NCI-H1417 treated with DMSO at 0.1 percent for 48 hours (cell line): ENCODE measurements at places on chromosomes 3 and 15.

GRCh38 chr3:191137708-191138107, 61.3 kb upstream of the OSTN start:
- no peak for DNase-seq

GRCh38 chr3:12180218-12180617, 21.5 kb upstream of the TIMP4 start:
- no peak for DNase-seq

- DNase-seq, result no peak
Observed at GRCh38 chr3:21170964-21171363, 580.0 kb downstream of the ZNF385D start.

GRCh38 chr3:144407335-144407734, 435.7 kb downstream of the DIPK2A start:
- no peak for DNase-seq

DNA sequence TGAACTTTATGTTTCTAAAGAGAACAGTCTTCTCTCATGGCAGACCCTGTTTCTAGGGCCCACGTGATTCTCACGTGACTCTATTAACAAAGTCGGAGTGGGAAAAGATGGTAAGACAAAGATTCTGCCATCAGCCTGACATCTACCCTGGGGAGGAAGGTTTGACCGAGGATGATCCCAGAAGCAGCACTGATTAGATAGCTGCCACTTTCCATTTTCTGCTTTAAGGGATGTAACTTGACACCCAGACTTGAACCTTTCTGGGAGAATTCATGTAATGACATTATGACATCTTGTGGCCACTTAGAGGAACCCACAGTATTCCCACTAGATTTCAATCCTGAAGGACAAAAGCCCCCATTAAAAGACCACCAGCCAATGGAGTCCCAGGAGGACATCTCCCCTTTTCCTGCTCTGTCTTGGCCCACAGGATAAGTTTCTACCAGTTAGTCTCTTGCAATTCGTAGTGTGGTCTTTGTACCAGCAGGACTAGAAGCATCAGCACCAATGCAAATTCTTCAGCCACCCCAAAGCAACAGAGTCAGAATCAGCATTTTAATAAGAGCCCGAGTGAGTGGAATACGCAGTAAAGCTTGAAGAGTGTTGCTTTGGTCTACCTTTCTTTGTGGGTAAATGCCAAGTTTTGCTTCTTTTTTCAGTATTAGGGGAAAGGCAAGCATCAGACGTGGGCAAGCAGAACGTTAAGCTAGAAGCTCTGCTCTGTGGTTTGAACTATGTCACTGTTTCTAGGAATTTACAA, 480.5 kb upstream of the PROK2 start:
- no peak for DNase-seq

DNA sequence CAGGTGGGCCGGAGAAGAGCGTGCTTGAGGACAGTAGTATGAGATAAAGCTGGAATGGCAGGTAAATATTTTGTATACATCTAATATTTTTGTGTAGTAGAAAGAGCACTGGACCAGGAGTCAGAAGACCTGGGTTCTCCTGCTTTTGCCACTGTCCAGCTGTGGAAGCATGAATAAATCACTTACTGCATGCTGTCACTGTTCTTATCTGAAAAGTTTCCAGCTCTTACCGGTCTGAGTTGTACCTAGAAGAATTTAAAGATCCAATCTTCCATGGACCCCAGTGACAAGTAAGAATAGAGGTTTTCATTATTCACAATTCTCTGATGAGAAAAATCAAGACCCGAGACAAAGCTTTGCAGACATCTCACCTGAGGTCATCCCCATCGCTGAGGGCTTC, 5.9 kb downstream of the XPC start:
- DNase-seq, result no peak

DNA sequence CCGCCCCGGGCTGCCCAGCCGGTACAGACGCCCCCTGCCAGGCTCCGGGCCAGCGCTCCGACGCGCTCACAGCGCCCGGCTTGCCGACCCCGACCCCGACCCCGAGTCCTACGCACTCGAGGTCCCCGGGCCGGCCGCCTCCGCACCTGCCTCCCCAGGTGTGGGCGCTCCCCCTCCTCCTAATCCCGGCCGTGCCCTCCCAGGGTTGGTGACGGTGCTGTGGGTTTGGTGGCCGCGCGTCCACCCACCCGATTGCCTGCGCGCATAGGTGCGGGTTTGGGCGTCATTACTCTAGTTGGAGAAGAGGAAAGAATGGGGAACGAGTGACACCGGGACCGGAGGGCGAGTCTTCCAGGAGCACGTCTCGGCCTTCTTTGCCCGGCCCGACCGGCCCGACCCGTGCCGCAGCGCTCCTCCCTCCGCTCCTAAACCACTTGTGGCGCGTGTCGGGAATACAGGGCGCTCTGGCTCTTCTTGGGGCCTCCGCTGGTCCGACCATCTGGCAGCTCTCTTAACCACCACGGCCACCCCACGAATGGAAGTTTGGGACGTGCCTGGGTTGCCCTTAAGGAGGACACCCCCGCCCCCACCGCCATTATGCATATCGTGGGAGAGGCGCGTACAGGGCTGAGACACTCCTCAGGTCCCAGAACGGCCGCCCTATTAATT, 810 bp upstream of the THRB start:
- no peak for DNase-seq

- no peak for DNase-seq
Observed at GRCh38 chr15:85496551-85497171, 116.3 kb downstream of the AKAP13 start.

GRCh38 chr3:150544726-150545125, 1.6 kb downstream of the SERP1 start:
- DNase-seq, result no peak

DNA sequence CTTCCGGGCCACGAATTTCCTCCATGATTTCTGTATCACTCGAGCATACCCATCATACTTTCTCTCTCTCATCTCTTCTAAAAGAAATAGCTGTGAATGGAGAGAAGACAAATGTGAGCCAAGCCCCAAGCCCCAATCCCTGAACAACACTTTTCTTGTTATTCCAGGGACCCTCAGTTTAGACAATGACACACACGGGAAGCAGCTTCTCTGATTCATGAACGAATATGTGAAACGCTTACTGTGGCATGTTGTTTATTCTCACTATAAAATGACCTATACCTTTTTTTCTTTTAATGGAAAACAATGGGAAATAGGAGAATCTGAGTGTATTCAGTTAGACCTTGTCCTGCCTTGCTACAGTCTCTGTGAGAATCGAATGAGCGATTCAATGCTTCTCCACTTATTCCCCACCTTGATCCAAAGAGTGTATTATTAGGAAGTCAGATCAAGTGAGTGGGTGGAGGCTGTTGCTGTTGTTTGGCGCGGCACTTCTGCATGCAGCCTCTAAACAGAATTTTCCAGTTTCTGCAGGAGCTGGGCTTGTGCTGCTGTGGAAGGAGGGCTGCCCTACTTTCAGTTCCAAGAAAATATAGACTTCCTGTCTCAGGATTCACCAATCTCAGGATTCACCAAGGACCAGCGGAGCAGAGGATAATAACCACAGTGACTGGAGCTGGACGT, 32.4 kb upstream of the LDHAL6B start:
- DNase-seq, result no peak

- no peak for DNase-seq
Observed at GRCh38 chr15:41336549-41336948, 3.9 kb downstream of the NUSAP1 start.
